ENCODE measurements at places on chromosomes 1 and 21.

DNA sequence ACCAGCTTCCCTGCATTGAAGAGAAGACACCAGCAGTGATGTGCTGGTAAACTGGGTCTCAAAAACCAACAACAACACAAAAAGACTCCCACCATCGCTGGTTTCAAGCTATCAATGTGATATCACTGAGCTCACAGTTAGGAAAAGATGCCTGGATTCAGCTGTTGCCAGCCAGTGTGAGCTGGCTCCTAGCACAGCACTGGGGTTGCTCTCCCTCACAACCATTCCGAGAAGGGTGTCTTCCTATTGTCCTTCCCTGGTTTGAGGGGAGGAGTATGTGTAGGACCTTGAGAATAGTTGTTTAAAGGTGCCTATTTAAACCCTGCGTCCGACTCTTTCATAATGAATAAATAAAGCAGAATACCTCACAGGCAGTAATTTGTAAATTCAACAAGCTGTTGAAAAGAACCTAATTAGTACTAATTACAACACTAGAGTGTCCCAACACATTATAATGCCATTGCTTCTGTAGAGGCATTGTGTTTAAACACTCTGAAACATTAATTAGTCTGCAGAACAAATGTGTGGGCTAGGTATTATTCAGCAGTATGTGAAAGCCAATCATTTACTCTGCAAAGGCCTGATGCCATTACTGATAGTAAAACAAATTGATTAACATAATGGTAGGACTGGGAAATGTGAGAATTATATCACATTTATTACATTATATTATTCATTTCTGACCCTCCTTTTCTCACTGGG lies 17.2 kb downstream of the NIBAN1 start:
- DNase-seq: no peak

- DNase-seq: no peak
Measured at GRCh38 chr1:60920561-60920960, 161.8 kb upstream of the NFIA start.

DNA sequence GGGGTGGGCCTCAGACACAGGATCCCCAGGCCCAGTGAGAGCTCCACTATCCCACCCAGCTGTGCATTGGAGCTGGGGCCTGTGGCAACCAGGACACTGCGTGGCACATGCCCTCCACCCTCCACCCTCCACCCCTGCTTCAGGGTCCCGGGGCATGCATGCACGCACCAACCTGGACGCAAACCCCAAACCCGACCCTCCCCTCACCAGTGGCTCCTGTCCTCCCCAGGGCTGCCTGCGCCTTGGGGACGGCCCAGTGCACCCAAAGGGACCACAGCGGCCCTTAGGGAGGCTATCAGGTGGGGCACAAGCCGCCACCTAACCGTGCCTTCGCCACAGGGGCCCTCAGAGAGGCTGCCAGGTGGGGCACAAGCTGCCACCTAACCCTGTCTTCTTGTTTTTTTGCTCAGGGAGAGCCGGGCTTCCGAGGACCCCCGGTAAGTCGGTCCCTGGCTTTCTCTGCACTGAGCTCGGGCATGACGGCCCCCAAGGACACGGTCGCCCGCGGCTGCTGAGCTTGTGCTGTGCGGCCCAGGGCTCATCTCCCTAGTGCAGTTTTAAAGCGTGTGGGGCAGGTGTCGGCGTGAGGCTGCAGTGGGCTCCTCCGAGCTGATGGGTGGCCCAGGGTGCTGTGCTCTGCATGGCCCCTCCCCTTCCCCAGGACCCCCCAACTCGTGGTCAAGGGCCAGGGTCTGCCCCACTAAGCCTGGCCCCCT lies 47.9 kb downstream of the SLC19A1 start:
- no peak for DNase-seq

- no peak for DNase-seq
Measured at GRCh38 chr1:110158261-110158660, 8.0 kb downstream of the SLC6A17 start.

DNA sequence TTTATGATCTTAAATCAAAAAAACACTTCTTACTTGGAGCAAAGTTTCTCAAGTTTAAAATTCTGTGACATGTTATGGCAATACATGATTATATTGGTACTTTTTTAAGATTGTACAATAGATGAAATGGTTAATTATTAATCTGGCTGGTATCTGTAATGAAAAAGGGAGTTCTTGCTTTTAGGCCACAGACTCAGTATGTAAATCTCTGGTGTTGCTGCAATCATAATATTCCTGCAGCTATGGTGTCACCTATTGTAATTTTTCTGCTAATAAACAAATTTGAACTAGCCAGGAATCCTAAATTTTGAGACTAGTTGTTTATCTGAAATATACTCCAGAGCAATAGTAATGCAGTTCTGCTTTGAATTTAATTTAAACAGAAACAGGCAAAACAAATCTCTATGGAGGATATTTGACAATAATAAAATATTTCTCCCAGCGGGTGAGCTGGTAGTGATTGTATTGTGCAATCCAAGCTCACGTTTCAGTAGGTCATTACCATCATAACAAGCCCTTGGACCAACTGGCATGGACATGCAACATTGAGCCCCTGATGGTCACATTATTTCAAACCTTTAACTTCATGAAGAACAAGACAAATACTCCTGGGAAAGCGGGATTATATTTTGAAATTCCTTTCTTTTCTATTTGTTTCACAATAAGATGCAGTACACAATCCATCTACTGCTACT lies 77.2 kb upstream of the USH2A start:
- DNase-seq: no peak

DNA sequence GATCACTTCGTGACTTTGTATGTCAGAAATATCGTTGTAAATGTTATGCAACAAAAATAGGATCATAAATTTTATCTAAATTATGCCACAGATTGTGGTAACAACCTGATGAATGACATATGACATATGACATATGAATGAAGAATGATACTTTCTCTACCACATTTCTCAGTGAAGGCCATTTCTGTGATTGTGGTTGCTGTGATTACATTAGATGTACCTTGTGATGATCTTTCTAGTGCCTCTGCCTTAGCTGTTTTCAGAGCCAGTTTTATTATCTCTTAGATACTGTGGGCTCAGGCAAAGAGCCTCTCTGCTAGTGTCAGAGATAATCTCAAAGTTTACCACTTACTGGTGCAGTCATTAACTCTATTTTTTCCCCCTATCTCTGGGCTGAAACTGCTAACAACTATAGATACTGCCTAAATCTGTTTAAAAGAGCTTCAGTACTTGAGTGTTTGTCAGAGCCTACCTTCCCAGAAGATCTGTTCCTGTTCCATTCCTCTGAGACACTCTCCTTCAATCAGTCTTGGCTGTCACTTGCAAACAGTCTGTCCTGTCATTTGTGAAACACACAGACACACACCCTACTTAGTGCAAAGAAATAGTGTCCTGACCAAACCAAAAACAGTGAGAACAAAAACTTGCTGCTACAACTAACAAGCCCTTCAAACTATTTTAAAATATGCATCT lies 55.5 kb downstream of the HMCN1 start:
- no peak for DNase-seq

DNA sequence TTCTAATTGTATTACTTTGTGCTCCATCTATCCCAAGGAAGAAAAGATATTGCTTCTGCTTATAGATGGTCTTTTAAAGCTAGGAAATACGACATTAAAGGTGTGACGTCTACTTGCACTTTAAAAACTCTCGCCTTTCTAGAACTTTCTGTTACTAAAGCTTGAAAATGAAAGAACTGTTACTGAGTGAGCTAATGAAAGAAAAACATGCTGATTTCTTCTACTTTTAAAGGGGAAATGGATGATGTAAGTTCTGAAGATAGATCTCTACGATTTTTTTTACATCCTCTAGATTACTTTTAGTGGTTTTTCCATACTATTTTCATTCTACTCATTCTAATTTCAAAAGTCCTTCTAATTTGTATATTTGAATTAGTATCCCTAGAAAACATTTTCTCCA lies 387.5 kb downstream of the USP25 start:
- no peak for DNase-seq

- no peak for DNase-seq
Measured at GRCh38 chr1:25917996-25918395, 11.8 kb upstream of the STMN1 start.

DNA sequence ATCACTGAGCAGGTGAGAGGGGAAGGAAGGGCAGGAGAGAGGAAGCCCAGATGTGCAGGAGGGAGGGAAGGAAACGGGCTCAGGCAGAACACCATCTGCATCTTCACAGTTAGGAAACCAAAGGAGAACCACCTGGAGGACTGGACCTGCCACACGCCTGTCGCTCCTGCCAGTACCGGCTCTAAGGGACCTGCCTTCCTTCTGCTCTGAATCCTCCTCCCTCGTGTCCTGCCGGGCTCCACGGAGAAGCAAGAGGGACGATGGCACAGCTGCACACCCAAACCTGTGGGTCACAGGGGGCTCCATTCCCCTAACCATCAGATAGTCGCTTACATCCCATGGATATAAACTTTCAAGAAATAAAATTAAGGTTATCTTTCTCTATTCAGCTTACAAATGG lies 56.1 kb downstream of the TOR1AIP2 start:
- DNase-seq: no peak

DNA sequence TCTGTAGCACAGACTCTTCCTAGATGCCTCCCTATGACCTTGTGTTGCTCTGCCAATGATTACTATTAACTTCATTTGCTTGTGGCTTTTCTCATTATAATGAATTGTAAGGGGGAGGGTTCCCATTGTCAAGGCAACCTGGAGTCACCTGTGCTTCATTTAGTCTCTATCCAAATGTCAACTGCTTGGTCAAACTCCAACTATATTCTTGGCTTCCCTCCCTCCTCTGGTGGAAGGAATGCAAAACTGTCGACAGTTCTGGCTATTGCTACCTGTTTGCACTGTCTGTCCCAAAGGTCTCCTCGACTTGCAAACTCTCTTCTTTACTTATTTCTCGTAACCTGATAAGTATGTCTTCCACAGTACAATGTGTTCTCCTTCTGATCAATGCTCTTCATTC lies 100.3 kb downstream of the CACNA1E start:
- DNase-seq: no peak

DNA sequence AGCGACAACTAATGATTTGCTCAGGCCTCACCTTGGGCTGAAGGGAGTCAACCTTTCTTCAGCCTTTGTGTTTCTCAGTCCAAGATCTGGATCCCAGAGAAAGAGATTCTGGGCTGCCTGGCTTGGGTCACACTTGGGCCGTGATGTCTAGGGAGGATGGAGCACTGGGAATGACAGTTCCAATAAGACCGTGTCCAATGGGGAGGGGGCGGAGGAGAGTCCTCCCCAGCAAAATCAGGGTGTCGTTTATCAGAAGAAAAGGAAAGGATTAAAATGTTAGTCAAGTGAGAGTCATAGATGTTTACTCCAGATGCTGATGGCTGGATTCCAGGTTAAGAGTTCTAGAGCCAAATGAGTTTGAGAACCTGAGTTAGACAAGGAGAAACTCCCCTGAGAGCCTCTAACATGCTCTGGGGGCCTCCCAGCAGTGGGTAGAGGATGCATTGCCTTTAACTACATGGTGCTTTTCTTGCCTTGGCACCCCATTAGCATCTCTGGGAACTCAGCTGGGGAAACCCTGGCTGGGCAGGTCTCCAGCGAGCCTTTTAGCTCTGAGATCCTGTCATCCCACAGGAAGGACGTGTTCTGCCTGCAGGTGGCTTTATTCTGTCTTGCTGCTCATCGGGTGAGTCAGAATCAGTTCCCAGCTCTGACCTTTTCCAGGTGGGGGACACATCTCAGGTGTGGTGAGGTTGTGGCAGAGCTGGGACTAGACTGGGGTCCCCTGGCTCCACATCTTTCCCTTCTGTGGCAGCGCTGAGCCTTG lies 22.2 kb downstream of the NIPAL3 start:
- no peak for DNase-seq

DNA sequence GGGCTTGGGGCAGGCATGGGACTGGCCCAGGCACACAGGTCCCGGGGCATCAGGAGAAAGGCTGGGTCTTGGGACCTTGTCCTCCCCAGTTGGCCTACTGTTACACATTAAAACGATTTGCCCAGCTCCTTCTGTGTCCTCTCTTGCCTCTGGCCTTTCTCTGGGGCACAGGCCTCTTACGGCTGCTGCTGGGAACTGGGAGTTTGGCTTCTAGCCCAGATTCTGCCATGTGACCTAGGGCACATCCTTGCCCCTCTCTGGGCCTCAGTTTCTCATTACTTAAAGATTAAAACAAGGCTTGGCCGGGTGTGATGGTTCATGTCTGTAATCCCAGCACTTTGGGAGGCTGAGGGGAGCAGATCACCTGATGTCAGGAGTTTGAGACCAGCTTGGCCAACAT lies 14.0 kb downstream of the KDF1 start:
- no peak for DNase-seq

- DNase-seq: no peak
Measured at GRCh38 chr1:61091455-61091854, 9.1 kb downstream of the NFIA start.

- no peak for DNase-seq
Measured at GRCh38 chr21:39800311-39800710, 55.3 kb downstream of the IGSF5 start.

GRCh38 chr1:231814521-231814920 lies 187.9 kb downstream of the DISC1 start:
- no peak for DNase-seq

GRCh38 chr1:229047161-229047839 lies 223.6 kb upstream of the RAB4A start:
- DNase-seq: no peak

DNA sequence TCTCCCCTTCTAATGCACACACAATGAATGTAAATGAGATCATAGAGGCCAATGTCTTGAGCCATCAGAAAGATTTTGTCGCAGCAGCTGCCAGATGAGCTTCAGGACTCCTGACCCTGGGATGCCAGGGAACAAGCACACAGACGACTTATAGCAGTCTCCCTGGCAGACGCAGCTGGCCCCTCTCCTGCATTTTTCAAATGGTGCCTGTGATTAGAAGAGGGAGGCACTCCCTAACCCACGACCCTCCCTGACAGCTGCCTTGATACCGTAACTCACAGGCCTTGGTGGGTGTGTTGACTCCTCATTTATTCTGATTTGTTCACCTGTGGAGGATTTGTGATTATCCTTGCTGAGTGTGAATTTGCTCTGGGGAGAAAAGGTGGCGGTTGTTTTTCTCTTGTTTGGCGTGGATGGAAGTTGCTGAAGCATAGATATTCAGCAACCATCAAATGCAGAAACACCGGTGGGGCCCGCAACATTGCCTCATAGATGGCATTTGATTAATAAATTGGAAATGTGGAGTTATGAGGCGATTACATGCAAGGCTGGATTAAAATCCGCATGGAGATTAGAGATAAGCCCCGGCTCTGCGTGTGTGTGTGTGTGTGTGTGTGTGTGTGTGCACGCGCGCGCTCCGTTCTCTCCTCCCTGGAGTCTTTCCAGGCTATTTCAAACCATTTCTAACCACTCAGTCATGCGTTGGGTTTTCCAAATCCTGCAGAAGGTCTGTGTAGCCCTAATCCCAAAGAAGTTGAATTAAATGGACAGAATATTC lies 2.1 kb upstream of the RD3 start:
- DNase-seq: no peak

GRCh38 chr1:219329578-219329977 lies 155.9 kb downstream of the LYPLAL1 start:
- DNase-seq: no peak

GRCh38 chr1:213075725-213076124 lies 24.7 kb downstream of the RPS6KC1 start:
- no peak for DNase-seq

DNA sequence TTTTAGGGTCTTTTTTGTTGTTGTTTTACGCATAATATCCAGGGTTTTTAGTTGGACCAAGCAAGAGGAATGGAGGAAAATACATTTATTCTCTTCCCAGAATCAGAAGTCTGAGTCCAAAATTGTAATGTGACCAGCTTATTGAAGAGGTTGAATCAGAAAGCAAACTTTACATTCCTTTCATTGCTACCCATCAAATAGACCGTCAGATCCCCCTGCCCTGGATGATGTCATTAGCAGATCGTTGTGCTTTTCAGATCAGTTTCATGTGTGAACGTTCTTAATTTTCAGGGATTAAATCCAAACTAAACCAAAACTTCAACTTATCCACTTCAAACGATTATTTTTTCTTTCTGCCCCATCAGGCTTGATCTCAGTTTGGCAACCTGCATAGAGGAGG lies 85.7 kb upstream of the NGF start:
- no peak for DNase-seq
